GM19239 (cell line): ENCODE measurements at places on chromosomes 7 and 10.
A peak's percentile ranks its signal among the peaks of the same experiment; 100 is the strongest.

DNA sequence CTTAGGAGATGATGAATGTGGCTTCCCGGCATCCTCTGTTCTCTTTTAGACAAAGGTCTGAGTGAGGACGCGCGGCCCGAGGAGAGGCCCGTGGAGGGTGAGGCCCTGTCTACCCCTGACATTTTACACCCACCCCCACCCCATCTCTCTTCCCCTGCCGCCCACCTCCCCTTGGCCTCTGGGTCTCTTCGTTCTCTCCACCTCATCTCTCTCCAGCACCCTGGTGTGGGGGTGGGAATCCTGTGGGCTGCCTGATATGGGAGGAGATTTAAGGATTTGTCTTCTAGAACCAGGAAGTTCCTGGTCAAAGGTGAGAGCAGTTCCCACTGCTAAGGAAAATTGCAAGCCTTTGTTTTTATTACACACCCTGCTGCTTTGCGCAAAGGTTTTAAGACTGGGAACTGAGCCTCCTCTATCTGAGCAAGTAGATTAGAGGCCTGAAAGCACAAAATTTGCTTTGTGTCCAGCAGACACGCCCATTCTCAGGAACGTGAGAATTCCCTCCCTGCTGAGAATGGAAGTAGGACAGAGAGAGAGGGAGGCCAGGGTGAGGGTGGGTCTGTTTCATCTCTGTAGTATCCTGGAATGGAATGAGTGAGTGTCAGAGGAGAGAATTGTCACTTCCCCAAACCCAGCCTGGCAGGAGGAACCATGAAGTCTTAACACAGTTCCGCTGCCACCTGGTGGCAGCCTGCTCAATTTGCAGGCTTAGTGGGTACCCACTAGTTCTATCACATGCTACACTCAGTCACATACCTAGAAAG, 91.2 kb downstream of the GTF2IRD1 start:
- peak; percentile 41 for DNase-seq

DNA sequence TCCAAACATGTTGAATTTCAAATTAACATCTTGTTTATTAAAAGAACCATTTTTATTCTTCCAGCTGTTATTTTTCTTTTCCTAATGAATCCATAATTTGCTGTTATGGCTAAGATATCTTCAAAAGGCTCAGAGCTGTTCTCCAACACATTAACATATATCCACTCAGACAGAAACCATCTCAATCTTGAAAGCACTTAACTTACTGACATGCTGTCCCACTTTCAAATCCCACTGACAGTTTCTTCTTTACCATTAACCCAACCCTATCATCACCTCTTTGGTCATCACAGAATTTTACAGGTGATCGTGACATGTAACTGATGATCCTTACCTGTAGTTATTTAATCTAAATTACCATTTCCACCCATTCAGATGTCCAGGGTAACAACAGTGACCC, 75.5 kb upstream of the AFAP1L2 start:
- DNase-seq: no peak

GRCh38 chr10:121531076-121531829, 67.0 kb downstream of the FGFR2 start:
- DNase-seq: no peak

- DNase-seq: no peak
Measured at GRCh38 chr7:157874870-157875229, 538.0 kb downstream of the DNAJB6 start.

- no peak for DNase-seq
Measured at GRCh38 chr7:39084349-39084748, 106.6 kb downstream of the POU6F2 start.

- no peak for DNase-seq
Measured at GRCh38 chr7:6480323-6480660, 32.5 kb upstream of the DAGLB start.

- no peak for DNase-seq
Measured at GRCh38 chr10:61757001-61757400, 94.3 kb downstream of the CABCOCO1 start.

GRCh38 chr7:76252021-76252420, 50.3 kb downstream of the SRRM3 start:
- DNase-seq: no peak

DNA sequence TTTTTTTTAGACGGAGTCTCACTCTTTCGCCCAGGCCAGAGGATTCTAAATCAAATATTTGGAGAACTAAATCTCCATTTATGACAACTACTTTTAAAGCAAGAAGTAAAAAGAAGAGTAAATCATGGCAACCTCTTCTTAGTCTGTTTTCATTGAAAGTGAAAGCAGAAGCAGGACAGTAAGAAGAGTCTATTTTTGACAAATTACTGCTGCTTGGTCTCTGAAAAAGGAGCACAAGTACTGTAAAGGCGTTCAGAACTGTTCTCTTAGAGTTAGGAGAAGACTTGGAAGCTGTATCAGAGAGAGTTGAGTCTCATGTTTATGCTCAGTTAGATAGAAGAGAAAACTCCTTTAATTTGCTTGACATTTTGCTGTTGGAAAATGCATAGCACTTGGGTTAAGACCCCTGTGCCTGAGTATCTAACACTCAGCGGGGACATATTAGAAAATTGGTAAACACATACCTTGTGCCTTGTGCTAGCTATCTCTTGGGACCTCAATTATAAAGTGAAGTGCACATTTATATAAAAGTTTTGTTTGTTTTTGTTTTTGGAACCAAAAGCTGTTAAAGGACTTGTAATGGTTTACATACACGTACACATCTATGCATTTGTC, 433.0 kb downstream of the ANKRD7 start:
- DNase-seq: no peak

DNA sequence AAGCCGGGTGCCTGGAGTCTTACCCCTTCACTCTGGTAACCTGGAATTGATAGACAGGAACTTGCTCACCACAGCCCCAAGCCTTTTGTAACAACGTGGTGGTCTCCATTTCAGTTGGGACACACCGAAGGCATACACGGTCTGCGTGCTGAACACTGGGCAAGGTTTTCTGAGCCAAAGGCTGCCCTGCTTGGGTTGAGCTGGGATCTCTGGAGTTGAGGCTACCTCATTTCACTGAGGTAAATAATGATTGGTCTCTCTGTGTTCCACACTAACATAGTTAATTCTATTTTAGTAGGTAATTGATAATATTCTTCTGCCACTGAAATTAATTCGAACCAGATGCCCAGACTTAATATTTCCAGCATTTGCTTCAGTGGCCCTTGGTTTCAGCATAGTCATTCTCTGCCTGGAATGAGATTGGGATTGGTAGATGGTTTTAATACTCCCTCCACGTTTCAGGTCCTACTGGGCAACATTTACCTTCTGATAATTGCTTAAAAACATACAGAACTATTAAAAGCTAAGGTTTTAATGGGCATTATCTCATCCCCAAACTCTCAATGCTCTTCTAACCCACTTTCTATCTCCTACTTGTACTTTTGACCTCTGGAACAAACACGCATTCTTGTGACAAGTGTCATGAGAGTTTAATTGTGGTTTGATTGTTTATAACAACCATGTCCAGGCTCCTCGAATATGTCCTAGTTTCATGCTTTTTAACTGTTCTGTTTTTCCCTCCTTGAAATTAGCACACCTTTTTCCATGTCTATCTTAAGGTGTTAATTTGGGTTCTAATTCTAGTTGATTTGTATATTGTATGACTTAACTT, 202.3 kb upstream of the KLF6 start:
- no peak for DNase-seq

GRCh38 chr7:121084748-121085336, 96.3 kb downstream of the CPED1 start:
- DNase-seq: no peak

GRCh38 chr7:19519443-19520021, 189.3 kb downstream of the POLR1F start:
- DNase-seq: no peak

- no peak for DNase-seq
Measured at GRCh38 chr10:46557319-46558121, 1.1 kb upstream of the GPRIN2 start.

DNA sequence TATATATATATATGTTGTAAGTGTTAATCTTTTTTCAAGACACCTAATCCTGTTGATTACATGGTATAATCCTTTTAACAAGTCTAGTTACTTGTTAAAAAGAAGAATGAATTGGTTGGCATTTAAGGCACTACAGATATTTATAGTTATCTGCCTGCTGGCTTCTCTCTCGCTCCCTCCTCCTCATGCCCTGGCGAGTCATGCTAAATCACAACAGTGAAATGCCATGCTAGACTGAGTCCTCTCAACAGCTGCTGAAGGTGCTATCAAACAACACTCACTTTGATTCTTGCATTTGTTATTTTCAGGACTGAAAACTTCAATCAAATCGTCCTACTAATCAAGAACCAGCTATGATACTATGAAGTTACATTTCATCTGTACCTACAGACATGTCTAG, 15.4 kb downstream of the NRAP start:
- no peak for DNase-seq

DNA sequence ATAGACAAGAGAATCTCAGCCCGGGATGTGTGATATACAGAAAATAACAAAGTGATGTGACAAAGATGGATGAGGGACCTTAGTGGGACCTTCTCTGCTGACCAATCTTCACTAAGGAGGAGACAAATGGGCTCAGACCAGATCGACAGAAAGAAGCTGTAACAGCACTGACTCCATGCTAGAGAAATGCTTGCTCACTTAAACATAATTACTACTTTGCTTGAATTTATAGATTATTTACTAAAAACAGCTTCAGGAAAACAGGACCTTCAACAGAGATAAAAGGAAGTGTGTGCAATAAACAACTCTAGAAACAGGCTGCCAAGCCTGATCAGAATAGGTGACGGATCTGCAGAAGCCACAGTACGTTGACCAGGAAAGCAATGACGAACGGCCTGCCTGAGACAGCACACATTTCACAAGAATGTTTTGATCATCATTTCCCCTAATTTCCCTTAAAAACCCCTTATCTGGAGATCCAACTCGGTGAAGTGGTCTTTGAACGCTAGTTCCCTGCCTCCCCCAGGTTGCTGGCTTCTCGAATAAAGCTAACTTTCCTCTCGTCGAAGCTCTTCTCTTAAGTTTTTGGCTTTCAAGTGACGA, 98.4 kb upstream of the STEAP1B start:
- DNase-seq: no peak

GRCh38 chr7:128153436-128153835, 87.6 kb upstream of the LEP start:
- no peak for DNase-seq

GRCh38 chr7:100430493-100431285, 1.1 kb downstream of the MEPCE start:
- no peak for DNase-seq

DNA sequence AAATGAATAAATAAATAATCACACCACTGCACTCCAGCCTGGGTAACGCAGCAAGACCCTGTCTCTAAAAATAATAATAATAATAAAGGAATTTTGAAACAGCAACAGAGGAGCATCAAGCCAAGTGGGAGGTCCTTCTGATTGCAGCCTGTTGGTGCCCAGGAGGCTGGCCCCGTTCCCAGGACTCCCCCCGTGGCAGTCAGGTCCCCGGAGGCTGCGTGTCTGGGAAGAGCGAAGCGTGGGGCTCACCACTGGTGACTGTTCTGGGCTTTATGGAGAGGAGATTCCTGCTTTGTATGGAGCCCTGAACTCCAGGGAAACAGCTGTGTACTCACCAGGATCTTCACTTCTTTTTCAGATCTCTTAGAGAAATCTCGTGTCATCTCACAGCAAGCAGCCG, 19.3 kb upstream of the MYH16 start:
- DNase-seq: no peak

DNA sequence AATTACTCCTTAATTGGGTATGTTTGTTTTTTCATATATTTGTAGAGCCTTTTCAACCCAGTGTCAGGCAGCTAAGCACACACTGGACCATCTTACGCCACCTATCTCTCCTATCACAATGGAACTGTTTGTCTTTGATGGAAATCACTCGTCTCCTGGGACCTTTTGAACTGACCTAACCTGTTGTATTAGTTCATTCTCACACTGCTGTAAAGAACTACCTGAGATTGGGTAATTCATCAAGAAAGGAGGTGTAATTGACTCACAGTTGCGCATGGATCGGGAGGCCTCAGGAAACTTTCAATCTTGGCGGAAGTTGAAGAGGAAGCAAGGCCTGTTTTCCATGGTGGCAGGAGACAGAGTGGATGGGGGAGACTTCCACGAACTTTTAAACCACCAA, 182.0 kb downstream of the TCERG1L start:
- DNase-seq: no peak

DNA sequence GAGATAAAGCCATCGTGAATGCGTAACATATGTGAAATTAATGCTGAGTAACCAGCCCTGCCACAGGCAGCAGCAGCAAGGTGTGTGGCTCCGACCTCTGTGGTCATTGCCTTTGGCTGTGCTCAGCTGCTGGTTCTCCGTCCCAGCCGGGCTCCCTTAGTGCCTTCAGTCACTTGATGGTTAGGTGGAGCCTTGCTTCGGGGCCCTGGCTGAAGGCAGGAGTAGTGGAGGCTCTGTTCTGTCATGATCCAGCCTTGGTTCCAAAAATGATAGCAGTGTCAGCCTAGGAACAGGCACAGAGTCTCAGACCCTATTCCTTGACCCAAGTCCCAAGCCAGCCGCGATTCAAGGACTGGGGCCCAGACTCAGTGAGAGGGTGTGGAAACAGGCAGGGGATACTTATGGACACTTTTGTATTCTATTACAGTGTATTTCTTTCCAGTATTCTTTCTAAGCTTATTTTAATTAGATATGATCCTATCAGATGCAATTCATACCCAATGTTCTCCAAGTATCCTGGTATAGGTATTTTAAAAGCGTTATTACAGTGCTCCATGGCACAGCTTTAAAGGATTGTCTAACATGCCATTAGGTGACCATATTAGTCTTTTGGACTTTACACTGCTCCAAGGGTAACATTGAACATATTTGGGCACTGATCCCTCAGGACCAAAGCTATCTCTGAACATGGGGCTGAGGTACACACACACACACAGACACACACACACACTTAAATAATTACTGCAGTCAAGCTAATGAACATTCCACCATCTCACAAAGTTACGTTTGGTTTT, 9.0 kb downstream of the SCART1 start:
- no peak for DNase-seq

GRCh38 chr7:617614-618538, 98.2 kb upstream of the PDGFA start:
- DNase-seq: no peak

GRCh38 chr7:71925663-71926062, 486.5 kb downstream of the CALN1 start:
- no peak for DNase-seq

GRCh38 chr7:151518105-151518946, 1.4 kb downstream of the RHEB start:
- no peak for DNase-seq

DNA sequence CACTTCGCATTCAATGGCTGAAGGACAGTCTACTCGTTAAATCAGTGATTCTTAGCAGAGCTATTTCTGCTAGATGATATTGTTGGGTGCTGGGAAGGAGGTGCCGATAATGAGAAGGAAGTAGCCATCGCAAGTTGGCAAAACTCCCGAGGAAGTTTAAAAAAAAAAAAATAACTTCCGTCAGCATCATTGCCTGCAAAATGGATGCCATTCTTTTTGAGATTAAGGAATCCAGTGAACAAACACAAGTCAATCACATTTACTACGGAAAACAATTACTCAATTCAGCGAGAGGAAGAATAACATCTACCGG, 74.4 kb upstream of the SFMBT2 start:
- no peak for DNase-seq

DNA sequence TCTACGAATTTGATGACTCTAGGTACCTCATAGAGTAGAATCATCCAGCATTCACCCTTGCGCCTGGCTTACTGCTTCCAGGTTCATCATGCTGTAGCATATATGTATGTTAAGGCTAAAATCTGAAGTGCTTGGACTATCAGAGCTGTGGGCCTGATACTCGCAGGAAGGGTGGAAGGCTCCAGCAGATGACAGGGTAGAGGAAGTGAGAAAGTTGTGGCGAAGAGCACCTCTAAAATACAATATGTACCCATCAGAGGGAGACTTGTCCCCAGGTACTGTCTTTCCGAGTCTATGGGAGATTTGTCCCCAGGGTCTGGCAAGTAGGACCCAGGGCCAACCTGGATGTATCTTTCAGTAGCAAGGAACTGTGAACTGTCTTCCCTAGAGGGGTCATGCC, 48.1 kb upstream of the PLEKHA1 start:
- DNase-seq: no peak
